ENCODE measurements at places on chromosomes 13 and 19.

DNA sequence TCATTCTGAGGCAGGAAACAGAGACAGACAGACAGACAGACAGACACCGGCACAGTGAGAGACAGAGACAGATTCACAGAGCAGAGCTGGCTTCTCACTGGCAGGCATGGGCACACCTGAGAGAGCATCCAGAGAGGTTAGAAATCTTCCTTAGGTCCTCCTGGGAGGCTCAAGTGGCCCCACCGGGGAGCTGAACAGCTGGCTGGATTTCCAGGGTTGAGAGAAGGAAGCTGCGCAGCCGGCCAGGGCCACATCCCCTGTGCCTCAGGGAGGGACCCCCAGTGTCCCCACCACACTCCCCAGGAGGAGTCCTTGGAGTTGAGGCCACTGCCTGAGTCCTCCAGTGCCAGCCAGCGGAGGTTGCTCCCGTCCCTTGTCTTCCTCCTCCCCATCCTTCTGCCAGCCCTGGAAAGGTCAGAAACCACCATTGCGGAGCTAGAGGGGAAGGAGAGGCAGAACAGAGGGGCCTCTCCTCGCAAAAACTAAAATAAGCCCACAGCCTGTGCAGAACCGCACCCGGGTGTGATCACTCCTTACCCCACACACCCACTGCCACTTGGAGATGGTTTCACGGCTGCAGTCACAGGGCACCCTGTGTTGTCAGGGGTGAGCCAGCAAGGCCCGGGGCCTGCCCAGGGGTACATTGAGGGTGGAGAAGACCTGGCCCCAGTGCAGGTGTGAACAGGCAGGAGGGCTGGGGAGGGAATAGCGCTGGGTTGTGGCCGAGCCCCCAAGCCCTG, 4.2 kb downstream of the FFAR3 start:
- no peak for DNase-seq

GRCh38 chr13:67136157-67136556, 94.0 kb downstream of the PCDH9 start:
- no peak for DNase-seq

- DNase-seq, result no peak
Measured at GRCh38 chr19:45424191-45425058, 708 bp upstream of the ERCC1 start.

- no peak for DNase-seq
Measured at GRCh38 chr19:45998834-45999233, 3.6 kb downstream of the CCDC61 start.

DNA sequence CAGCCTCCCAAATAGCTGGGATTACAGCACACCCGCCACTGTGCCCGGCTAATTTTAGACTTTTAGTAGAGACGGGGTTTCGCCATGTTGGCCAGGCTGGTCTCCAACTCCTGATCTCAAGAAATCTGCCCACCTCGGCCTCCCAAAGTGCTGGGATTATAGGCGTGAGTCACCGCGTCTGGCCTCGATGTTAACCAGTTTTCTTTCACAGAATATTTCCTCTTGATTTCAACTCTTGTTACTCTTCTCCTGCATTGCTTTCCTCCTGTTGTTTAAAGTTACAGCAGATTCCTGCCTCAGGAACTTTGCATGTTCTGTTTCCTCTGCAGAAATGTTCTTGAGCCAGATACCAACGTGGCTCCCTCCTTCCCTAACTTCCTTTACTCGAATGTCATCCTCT, 3.7 kb upstream of the PEX11G start:
- no peak for DNase-seq

GRCh38 chr13:54433493-54434206, 1405.0 kb downstream of the OLFM4 start:
- no peak for DNase-seq

DNA sequence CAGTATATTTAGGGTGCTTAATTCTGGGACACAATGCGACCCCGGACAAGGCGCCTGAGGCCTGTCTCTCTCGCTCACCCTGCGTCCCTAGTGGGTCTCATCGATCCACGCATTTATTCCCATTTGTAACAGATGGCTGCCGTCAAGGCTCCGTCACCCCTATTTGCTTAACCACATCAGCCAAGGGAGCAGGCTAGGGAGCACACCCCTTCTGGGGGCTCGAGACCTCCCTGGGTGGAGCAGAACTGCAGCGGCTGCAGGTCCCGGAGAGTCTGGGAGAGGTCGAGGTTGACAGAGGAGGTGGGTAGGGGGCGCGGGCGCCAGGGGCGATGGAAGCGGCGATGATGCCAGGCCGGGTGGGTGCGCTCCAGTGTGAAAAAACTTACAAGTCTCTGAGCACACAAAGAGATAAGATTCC, 507 bp downstream of the ALG5 start:
- DNase-seq, result no peak

DNA sequence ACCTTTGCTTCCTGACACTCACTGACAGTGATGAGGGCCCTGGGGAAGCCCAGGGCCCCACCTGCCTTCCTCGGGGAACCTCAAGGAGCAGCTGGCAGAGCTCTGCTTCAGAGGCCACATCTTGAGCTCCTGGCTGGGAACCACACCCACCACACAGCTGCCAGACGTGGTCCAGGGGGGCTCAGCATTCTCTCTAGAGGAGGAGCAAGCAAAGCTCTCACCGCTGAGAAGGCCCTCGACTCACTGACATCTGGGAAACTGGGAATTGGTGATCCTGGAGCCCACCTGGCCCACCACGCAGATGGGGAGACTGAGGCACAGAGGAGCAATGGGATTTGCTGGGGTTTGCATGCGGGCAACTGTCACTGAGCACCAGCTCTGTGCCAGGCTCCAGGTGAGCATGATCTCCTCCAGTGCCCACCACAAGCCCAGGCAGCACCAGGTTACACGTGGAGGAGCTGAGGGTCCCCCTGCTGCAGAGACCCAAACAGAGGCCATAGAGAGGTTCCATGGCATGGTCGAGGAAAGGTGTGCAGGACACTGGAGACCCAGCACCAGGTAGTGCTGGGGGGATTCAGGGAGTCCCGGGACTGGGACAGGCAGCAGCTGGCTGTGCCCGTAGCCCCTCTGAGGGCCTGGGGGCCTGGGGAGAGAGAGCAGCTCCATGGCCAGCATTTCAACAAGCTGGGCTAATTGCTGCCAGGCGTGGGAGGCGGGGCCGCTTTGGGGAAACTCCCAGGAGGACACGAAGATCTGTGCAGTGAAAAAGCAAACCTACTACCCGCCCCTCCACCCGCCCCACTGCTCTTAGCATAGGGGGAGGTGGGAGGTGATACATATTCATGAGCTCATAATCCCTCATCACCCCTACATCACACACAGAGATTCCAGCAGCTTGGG, 33.4 kb downstream of the PEPD start:
- no peak for DNase-seq

DNA sequence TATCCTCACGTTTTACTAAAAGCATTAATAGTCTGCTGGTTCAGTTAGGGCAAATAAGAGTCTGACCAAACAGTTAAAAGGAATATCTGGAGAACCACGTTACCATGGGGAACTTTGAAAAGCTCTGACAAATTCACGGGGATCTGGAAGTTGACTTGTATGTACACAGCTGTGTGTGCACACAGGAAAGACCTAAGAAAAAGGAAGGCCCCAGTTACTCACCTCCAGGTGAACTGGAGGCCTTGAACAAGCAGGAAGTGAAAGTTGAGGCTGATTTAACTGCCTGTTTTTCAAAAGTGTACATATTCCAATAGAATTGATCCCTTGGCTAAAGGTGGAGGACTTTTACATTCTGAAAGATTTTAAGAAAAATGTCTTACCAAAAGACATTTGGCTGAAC, 1891.6 kb upstream of the PCDH20 start:
- DNase-seq, result no peak

DNA sequence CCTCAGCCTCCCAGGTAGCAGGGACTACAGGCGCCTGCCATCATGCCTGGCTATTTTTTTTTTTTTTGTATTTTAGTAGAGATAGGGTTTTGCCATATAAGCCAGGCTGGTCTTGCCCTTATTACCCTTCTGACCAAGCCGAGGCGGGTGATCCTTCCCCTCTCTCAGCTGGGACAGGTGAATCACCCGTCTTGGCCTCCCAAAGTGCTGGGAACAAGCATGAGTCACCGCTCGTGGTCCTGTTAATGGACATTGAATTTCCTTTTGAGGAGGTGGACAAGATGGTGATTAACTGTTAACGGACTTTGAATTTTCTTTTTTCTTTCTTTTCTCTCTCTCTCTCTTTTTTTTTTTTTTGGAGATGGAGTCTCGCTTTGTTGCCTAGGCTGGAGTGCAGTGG, 10.6 kb downstream of the CD70 start:
- no peak for DNase-seq

GRCh38 chr19:47228937-47229675, 1.9 kb downstream of the BBC3 start:
- no peak for DNase-seq

- no peak for DNase-seq
Measured at GRCh38 chr13:77031656-77032243, 4.8 kb upstream of the FBXL3 start.

- DNase-seq, result no peak
Measured at GRCh38 chr19:34274827-34275625, 20.7 kb downstream of the GARRE1 start.

DNA sequence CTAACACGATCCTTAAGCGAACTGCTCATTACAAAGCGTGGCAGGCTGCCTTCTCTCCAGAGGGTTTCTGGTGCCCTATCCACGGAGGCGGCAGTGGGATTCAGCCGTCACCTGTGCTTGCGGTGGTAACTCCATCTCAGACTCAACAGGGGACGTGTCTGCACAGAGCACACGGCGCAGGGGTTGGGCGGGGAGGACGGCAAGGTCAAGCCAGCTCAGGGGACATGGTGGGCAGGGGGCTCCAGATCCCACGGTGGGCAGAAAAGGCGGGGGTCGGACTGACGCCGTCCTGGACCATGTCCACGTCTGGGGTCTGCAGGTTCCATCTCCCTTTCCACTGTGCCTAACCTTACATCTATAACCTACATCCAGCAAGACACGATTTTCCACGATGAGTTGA, 70.7 kb downstream of the RASA3 start:
- DNase-seq, result no peak

DNA sequence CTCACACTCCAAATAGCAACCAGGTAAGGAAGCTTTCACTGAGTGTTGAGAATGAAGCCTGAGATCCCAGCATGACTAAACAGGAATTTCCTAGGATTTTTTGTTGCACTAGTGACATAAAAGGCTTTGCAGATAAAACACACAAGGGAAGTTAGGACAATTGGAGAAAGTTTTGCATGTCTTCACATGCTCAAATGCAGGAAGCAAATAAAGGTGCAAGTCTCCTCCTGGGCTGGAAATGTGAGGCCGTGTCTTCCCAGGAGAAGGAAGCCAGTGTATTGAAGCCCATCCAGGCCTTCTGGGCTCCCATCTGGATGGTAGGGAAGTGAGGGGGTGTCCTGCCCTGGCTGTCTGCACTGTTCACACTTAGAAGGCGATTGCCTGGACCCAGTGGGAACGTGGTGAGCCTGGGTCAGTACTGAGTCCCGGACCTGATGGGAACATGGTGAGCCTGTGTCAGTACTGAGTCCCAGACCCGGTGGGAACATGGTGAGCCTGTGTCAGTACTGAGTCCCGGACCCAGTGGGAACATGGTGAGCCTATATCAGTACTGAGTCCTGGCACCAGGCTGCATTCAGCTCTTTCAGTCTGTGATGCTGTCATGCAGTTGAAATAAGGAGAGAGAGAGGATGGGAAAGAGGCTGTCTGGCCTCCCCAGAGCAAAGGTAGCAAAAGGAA, 38.7 kb downstream of the SIAH3 start:
- DNase-seq, result no peak

DNA sequence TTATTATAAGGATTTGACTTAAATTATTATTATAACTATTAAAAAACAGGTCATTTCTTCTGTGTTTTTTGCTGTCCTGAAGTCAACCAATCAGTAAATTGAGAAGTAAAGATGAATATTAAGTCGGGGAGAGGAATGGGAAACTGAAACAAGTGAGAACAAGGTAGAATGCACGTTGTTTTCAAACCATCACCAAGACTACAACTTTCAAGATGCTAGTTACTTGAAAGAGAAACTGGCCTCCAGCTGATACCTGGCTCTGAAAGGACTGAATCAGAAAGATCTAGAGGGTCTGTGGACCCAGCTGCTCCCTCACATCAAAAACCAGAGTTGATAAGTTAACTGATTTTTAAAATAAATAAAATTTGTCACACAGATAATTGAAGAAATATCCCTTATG, 1301.5 kb upstream of the ATXN8OS start:
- no peak for DNase-seq

DNA sequence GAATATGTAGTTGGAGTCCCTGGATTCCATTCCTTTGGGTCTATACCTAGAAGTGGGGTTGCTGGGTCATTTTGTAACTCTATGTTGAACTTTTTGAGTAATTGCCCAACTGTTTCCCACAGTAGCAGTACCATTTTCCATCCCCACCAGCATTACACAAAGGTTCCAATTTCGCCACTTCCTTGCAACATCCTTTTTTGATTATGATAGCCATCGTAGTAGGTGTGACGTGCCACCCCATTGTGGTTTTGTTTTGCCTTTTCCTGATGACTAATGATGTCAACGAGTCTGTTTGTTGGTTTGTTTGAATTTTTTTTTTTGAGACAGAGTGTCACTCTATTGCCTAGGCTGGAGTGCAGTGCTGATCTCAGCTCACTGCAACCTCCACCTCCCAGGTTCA, 3.3 kb upstream of the PEX11G start:
- no peak for DNase-seq

DNA sequence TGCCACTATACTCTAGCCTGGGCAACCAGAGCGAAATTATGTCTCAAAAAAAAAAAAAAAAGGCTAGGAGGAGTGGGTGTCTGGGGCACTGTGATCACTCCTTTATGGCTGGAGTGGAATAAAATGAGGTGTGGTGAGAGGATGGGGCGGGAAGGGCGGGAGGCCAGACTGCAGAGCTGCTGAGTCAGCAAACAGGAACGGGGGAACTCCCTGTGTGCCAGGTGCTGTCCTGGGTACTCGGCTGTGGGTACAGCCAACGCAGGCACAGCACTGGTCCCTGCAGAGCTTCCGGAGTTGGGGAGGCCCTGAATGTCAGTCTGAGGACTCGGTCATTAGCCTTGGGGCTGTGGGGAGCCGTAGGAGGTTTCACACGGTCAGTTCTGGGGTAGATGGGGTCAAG, 5.7 kb downstream of the PRPF31 start:
- no peak for DNase-seq

GRCh38 chr13:92590503-92590908, 636.1 kb upstream of the GPC6 start:
- DNase-seq, result no peak

- DNase-seq, result no peak
Measured at GRCh38 chr13:32731074-32731473, 144.8 kb downstream of the PDS5B start.

DNA sequence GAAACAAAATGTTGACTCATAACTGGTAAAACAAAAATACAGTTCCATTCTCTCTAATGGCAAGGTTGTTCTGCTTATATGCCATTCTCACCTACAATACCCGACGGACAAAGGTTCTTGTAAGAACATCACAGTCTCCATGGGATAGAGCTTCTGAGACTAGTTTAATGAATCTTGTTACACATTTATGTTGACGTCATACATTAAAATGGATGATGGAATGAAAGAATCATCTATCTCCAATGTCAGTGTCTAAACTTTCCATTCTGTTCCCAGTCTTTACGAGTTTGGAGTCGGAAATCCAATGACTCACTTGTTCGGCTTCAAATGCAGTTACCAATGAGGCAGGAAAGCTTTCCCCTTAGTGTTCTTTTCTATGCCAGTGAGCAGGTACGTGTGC, 17.7 kb downstream of the ZNF160 start:
- no peak for DNase-seq

- DNase-seq, result no peak
Measured at GRCh38 chr13:23472189-23472588, 38.7 kb upstream of the SACS start.
